ENCODE measurements at places on chromosomes 1 and 21.
A peak's percentile ranks its signal among the peaks of the same experiment; 100 is the strongest.

GRCh38 chr1:22627331-22627730 is 9.1 kb upstream of the C1QA start:
- no peak for DNase-seq

DNA sequence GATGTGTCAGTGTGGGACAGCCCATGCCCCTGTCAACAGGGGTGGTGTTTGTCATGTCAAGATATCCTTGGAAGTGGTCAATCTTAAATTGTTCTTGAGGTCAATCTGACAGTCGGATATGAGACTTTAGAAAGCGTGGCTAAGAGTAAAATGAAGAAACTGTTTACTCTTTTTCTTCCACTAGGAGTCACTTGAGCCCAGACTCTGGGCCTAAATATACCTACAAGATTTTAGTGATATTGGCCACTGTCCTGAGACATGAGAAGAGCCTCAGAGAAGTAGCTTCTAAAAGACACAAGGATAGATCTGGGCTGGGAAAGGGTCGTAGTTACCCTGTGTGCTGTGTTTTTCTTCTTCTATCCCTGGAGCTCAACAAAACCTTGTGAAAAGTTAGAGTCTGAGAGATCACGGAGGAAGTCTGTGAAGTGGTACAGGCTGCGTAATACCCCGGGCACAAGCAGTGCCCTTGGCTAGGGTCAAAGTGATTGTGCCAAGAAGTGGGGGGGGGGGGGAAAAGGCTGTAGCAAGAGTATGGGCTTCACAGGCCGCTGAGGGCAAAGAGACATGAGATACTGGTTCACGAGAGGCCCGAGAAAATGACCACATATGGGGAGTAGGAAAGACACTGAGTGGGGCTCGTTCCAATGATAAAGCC is 355.2 kb upstream of the GREM2 start:
- DNase-seq, result no peak

GRCh38 chr1:81689531-81689941 is 111.2 kb upstream of the ADGRL2 start:
- no peak for DNase-seq

DNA sequence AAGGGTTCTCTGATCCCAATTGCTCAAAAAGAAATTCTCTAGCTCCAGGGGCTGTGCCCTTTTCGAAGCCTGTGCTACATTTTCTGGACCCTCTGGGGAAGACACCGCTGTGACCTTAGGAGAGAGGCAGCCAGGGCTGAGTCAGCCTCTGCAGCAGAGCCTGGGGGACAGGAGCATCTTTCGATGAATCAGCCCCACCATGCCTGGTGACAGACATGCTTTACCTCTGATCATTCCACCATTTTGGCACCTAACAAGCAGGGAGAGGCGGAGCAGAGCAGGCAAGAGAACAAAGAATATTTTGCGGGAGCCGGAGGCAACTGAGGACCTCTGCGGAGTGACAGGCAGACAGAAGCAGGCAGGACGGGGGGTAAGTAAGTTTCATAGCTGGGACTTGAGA is 84.9 kb downstream of the VWA5B1 start:
- no peak for DNase-seq

- no peak for DNase-seq
These were observed 1.9 kb downstream of the JAM2 start for GRCh38 chr21:25640943-25641292.

GRCh38 chr1:119686661-119687060 is 25.1 kb upstream of the PHGDH start:
- DNase-seq, result no peak

DNA sequence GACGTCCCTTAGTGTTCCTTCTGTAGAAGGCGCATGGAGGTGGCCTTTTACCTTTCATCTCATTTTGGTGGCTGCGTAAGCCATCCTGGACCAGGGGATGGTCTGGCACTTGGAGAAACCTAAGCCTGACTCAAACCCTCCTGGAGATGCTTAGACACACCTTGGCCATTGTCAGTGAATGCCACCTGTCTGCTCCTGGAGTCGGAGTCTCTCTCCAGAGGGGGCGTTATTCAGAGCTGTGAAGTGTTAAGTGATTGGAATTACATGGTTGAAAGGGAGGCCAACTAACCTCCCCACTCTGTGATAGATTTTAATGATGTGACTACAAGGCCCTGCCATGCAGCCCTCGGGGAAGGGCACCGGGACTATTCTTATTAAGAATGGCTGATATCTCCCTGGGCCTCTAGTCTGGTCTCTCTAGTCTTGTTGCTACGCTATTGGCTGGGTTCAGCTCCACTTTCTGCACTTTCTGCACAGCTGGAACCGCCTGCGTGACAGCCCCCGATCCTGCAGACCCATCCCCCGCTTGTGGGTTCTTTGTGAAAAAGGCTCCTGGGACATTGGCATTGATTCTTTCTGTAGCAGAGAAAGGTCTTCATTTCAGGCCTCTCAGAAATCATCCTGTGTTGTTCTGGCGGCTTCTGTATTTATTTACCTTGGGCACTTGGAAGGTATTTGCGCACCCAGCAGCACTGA is 4.2 kb downstream of the RASSF5 start:
- no peak for DNase-seq

- DNase-seq, result no peak
These were observed 578.4 kb upstream of the NCAM2 start for GRCh38 chr21:20419772-20420171.

DNA sequence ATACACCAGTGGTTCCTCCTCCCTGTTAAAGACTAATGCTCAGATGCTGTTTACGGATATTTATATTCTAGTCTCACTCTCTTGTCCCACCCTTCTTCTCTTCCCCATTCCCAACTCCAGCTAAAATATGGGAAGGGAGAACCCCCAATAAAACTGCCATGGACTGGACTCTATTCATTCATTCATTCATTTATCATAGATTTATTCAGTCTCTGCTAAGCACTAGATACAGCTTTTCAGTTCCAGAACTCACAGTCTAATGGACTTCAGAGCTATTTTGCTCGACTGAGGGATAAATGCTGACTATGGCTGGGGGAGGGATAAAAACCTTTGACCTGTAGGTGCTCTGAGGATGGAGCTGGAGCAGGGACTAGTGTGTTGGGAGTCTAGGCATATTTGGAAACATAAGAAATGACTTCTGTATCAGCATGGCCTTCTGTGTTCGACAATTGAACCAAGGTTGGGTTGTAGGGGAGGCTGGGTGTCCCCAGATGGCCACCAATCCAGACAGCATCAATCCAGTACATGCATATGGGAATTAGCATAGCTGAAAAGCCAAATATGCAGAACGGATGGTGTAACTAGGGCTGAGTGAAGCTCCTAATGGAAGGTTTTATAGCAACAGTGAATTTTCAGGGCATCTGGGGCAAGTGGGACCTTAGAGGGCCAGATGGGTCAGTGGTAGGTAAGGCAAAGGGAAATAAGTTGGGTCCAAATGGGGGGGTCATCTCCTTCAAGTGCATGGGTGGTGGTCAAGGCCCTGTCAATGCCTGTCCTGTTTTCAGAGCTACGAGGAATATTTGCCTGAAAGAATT is 4.1 kb downstream of the APOA2 start:
- DNase-seq, result no peak

GRCh38 chr1:55078470-55078869 is 39.1 kb downstream of the PCSK9 start:
- peak; percentile 35 for DNase-seq

- DNase-seq, result no peak
These were observed 981 bp upstream of the KIAA1614 start for GRCh38 chr1:180911640-180912191.

DNA sequence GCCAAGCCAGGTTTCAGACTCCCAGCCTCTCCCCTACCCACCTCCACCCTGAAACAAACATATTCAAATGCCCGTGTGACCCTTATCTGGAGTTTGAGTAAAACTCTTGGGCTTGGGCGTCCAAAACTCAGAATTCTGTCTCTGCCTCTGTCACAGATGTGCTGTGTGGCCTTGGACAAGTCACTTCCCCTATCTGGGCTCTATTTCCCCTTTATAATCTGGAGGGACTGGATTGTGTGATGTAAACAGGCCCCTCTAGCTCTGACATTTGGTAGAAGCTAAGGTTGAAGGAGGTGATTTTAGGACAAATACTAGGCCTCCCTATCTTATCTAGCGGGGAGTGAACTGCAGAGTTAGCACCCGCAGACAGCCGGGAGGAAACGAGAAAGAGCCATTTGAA is 67.5 kb downstream of the IGSF21 start:
- no peak for DNase-seq

DNA sequence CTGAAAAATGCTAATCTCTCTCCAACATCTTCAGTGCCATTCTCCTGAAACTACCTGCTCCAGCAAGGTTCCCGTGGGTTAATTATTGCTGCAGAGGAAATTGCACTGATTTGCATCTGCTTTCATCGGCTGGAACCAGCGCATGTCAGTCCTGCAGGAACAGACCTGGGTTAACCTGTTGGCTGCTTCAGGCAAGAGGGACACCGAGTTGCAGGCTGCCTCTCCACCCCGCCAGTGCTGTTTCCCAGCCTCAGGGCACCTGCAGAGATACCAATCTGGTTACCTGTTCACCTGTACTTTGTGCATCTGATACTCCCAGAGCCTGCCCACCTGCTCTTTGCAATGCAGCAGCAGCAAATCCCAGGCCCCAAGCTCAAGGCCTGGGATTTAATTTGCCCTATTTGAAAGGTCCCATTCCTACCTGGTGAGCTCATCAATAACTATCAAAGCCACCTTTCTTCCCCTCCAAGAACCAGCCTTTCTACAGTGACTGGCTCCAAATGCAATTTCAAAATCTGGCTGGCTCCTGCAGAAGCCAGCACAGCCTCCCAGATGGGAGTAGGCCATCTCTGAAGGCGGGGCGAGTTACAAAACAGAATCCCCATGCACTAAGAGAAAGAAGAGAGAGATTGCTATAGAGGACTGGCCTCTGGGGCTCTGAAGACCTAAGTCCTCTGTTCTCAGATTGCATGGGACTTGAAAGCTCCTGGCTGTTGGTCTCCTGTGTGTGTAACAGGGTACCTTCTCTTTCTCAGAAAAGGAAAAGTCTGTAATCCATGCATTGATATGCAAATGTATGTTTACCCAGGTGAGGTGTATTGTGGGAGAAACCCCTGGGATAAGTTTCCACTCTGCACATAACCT is 67.8 kb downstream of the TOMM20 start:
- no peak for DNase-seq
